ENCODE measurements at places on chromosomes 4 and X. TPM values are rescaled to one million over a fixed set of nuclear protein-coding genes. Genes with fewer than 3 reads are reported as not detected.

- DNase-seq: no peak
Observed at GRCh38 chrX:28802625-28803024, 215.4 kb downstream of the IL1RAPL1 start.

GRCh38 chr4:55107054-55107453, 18.3 kb downstream of the KDR start:
- DNase-seq: no peak

DNA sequence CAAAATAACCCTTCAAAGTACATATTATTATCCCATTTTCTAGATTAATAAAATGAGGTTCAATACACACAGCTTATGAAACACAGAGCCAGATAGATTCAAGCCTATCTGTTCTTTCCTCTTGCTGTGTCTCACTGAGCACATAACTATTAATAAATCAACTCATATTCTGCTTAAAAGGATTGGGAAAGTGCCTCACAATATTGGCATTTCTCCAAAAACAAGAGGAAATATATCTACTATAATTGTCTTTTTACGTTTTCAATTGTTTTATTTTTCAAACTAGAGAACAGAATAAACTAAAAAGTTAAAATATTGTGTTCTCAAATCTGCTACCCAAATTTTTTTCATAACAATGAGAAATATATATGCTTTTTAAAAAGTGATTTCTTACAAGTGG, 15.8 kb downstream of the DCHS2 start:
- DNase-seq: no peak

DNA sequence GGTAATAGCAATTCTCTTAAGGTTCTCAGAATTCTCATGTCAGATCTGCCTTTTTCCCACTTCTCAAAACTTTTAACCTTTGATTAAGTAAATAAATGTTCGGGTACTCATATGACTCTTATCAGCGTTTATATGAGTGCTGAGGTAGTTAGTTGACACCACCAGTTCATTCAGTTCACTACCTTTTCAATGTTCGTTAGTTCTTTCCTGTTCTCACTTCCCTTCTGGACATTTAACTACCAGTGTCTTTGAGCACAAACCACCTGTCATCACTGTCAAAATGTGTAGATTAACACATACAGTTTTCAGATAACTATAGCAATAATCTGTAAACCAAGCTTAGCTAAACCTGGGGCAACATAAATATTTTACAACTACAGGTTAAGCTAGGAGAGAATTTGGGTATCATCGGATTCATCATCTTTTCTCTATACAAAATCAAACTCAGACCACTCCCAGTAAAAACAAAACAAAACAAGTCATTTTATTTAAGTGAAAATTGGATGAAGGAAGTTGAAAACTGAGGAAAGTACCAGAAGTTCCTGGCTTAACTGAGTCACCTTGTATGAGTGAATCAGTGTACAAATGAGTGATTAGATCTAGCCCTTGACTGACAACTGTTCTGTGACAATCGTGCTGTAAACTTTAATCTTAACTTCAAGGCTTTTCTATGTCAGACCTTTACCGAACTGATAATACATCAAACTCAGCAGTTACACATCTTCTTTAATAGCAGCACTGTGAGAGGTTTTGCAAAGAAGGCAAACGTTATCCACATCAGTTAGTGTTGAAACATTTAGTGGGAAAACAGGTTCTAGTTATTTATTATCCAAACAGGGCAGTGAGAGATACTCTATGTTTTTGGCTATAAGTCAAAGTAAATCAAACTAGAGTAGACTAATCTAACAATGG, 41.9 kb downstream of the ARHGEF38 start:
- no peak for DNase-seq

The SLC25A6 gene
- 77.5 TPM for total RNA-seq

All from Daoy (cell line).